ENCODE measurements at places on chromosomes 13 and 19.

DNA sequence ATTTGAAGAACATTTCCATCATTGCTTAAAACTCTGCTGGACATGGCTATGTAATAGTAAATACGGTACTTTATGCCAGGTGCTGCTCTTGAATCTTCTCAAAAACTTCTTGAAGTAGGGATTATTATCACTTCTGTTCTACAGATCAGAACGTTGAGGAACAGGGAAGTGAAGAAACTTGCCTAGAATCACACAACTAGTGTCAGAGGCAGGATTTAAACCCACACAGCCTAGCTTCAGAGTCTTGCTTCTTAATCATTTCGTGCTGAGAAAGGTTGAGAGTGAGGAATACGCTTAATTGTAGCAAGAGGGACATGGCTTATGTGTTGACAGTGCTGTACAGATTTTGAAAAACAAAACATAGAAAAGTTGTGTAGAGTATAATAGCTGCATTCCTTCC lies 13.5 kb downstream of the TM9SF2 start:
- no peak for DNase-seq

DNA sequence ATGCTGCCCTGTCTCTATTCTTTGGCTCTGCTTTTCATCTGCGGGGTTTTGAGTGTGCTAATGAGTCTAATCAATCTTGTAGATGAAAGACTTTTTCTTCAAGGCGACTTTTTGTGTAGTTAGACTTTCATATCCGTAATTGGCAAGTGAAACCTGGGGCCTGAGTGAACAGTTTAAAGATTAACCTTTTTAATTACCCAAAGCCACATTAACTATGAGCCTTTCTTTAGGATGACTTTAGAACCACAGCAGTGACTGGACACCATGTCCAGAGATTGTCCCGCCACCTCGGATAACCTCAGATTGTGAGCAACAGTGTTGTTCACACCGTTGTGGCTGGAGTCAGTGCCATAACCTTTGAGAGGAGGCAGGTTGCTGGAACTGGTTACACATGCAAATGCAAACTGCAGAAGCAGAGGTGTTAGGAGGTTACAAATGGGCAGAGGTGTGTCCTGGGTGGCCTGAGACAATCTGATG lies 58.7 kb downstream of the SIAH3 start:
- DNase-seq, result no peak

DNA sequence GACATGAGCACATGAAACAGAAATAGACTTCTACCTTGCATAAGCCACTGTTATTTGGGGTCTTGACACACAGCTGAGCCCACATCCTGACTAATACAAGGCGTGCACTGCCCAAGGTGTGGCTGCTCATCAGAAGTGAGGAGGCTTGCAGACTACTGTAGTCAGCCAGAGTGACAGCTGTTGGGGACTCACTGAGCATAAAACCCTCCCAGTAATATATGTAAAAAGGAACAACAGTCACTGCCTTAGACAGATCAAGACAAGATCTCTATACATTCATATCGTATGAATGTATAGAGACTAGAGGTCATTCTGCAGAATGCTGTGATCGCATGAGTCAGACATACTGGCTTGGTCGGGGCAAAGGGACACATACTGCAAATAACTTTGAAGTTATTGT lies 4.1 kb upstream of the C1QTNF9B start:
- DNase-seq, result no peak

DNA sequence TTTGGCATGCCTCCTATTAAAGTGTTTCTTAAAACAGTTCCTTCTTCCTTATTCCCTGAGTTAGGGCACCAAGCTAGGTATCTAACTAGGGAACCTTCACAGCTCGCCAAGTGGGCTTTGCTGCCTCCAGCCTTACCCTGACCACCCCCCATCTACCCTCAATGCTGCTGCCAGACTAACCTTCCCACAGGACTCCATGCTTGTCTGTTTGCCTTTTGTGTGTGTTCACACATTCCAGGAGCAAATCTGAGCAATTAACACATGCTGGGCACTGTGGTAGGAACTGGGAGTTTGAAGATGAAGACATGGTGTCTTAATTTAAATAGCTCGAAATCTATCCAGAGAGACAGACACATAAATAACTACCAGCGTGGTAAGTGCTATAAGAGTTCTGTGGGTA lies 185.2 kb downstream of the MZT1 start:
- DNase-seq, result no peak

GRCh38 chr19:3029065-3029923 lies at the start of gene TLE2:
Gene TLE2 (minus strand): TSS chr19:3029280. CDS start chr19:3028904, 376 bp downstream.
- no peak for DNase-seq

DNA sequence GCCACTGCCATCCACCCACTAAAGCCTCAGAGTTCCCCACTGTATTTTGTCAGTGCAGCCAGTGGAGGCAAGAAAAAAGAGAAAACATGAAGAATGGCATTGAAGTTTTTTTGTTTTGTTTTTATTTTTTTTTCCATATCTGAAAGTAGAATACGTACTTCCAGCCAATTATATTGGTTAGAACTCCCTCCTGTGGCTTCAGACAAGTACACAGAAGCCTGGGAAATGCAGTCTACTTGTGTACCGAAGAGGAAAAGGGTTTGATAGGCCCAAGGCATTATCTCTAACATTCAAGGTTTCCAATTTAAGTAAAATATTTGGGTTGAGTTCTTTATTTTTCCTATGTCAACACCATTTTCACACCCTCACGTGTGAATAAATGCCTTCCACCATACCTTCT lies 696.2 kb upstream of the GPC6 start:
- no peak for DNase-seq

- no peak for DNase-seq
Measured at GRCh38 chr19:1169411-1169791, 4.7 kb downstream of the SBNO2 start.

DNA sequence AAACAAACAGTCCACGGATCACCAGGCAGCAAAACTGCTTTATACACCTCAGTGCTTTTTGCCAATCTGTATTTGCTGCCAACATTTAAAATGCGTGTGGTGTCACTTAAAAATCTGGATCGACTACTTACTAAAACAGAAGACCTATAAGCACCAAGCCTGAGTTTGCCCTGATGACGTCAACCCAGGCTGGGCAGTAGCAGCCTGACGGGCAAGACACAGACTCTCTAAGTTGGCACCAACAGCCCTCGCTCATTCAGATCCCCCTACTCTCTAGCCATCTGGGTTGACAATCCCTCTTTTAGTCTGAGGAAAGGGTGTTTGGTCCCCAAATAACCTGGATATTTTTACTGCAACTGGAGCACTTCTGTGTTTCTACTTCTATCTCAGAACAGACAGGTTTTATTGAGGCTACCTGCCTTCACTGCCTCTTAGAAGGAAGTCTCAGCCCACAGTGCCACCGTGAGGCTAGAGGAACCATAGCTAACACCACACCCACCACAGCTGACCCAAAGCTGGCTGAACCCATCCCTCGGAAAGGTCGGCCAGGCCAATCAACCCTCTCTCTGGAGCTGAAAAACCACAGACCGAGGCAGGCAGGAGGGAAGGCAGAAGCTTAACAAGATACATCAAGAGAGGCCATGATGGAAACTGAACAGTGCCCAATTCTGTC lies 6.9 kb downstream of the SUGP2 start:
- DNase-seq, result no peak

DNA sequence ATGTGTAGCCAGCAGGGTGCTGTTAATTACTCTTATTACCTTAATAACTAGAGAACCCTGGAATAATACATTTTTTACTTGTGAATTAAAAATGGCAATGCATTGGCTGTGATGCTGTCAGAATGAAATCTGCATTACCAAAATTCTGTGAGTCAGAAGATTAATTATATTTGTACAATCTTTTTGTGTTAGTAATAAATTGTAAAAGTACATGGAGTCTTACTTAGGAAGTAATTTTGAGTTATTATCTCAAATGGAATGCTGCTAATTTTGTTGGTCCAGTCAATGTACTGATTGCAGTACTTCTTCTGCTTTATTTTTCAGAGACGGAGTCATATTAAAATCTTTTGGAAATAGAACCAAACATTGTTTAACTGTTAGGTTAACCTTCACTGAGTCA lies 152.0 kb upstream of the SLC10A2 start:
- no peak for DNase-seq

DNA sequence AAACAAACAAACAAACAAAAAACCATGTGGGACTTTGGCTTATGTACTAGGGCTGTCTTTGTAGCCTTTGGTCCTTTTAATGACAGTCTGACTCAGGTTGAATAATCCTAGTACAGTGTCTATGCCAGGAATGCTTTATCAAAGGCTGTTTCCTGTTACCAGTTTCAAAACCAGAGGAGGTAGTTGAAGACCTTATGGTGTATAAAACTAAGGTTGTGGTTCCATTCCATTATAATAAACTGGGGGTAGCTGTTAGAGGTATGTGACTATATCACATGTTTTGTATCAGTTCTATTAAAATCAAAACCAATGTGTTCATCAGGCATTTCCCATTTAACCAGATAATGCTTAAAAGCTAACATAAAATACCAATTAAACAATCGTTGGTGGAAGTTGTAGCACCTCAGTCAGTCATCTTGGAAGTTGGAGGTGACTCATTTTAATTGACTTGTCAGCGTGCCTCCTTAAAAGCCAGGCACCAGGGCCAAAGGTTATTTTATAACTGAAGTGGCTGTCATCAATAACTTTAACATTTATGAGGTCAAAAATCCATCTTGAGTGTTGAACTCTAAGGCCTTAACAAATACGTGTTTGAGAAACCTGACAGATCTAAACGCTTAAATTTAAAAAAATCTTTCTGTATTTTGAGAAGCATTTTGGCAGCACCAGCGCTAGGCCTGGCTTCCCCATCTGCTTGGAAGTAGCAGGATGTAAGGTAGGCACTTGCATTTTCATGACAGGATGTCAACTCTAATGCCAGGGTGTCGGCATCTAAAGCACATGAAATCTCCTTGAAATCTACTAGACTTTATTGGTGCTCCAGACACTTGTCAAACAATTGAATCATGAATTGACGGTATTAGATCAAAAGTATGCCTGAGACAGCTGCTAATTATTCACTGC lies 162.5 kb downstream of the LMO7 start:
- DNase-seq, result no peak

DNA sequence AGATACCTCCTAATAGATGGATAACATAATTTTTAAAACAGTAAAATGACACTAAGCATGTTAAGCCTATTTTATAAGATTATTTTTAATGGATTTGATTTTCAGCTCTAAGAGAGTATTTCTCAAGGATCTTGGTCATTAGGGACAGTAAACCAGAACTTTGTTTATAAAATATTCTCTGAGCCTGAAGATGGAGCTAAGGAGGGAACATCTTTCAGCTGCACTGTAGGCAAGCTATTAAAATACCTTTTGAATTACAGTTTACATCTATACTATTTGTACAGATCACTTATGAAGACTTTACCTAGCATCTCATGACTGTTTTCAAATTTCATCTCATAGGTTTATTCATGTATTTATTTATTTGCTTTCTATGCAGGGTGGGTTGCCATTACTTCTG lies 345.3 kb downstream of the MYO16 start:
- no peak for DNase-seq

GRCh38 chr13:76646946-76647345 lies 239.3 kb downstream of the KCTD12 start:
- no peak for DNase-seq

- no peak for DNase-seq
Measured at GRCh38 chr13:88281841-88282240, 610.7 kb downstream of the SLITRK5 start.

DNA sequence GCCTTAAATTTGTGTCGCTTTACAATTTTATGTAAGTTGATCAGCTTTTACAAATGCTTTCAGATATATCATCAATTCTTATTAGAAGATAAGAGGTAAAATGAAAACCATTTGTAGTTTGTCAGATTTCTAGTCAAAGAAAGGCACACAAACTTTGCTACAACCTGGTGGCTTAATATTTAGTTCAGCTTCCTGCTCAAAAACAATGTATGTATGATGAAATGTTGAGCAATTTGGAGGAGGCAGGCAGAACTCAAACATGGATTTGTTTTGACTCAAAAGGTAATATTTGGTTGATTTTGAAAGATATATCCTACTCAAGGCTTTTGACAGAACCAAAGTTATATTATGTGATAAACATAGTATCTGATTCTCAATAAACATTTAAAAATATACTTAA lies 24.2 kb downstream of the NEK5 start:
- no peak for DNase-seq

- no peak for DNase-seq
Measured at GRCh38 chr13:74388626-74389025, 254.4 kb upstream of the KLF12 start.

GRCh38 chr13:32316028-32316339 lies 676 bp downstream of the BRCA2 start:
- no peak for DNase-seq

- DNase-seq, result peak; percentile 67
Measured at GRCh38 chr19:47707135-47707925, 5.9 kb upstream of the EHD2 start.

- no peak for DNase-seq
Measured at GRCh38 chr13:79307866-79308298, 98.2 kb downstream of the RBM26 start.

GRCh38 chr19:18436671-18437490 lies 1.1 kb downstream of the ISYNA1 start:
- peak; percentile 86 for DNase-seq

GRCh38 chr13:112902101-112902651 lies 66.8 kb upstream of the MCF2L start:
- no peak for DNase-seq

GRCh38 chr19:3855320-3855719 lies 13.5 kb downstream of the ZFR2 start:
- DNase-seq, result no peak

DNA sequence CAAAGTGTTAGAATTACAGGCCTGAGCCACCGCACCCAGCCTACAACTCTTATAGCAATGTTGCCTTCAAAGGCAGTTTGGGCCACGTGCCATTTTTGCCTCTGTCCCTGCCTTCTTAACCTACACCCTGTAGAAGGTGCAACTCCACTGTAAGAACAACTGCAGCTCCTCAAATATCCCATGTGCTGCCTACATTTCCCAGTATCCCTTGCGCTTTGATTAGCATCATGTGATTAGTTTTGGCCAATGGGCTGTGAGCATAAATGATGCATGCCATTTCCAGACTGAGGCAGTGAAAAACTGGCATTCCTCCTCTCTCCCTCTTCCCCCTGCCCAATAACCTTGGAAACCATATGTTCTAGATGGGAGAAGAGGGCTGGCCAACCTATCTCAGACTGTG lies 75.2 kb upstream of the MRI1 start:
- no peak for DNase-seq

DNA sequence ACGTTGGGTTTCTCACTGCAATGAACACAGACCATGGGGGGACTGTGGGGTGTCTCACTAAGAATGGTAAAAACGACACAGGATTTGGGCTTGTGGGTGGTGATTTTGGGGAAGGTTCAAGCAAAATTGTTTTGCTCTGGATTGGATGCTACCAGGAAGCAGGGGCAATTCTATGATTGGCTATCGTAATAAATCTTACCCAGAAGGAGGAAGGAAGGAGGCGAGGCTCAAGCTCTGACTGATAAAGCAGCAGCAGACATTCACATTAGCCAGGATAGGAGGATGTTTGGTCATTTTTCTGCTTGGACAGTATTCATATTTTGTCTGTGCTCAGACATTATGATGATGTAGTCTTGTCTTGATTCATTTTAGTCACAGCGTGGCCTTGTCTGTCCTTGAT lies 1.5 kb downstream of the ZNF576 start:
- no peak for DNase-seq

Data from CD4-positive, alpha-beta T cell treated with Interferon gamma for 1 hour (primary cell).